ENCODE measurements at places on chromosomes 6 and 20. TPM values are rescaled to one million over a fixed set of nuclear protein-coding genes. Genes with fewer than 3 reads are reported as not detected.

GRCh38 chr6:129890164-129890563 is 29.0 kb upstream of the TMEM244 start:
- DNase-seq = no peak

GRCh38 chr20:62143957-62144825 is 622 bp downstream of the SS18L1 start:
- no peak for DNase-seq

DNA sequence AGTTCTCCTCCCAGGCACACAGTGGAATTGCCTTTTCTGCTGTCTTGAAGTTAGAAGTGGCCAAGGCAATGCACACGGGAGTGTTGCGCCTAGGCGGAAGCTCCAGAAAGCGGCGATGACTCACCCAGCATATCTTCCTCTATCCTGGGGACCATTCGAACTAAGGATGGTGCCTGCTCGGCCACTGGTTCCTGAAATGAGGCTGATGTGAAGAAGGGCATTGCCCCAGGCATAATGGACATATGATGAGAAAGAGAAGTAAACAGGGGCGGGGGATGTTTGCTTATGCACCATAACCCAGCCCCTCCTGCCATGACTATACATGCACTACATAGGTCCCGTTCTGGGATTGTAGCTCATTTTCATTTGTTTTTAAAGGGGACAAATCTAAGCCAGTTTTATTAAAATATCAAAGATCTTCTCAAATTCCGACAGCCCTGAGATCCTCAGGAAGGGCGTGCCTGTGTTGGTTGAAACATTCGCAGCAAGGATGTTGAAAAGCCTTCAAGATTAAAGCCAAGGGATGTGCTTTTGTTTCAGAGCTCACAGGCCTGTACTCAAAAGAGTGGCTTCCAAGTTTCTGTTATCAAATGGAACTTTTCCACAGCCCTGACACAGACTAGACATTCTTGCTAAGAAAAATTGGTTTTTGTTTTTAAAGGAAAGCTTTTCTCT is 218.5 kb downstream of the LY86 start:
- DNase-seq = no peak

Gene OR2H1
- total RNA-seq = not detected

DNA sequence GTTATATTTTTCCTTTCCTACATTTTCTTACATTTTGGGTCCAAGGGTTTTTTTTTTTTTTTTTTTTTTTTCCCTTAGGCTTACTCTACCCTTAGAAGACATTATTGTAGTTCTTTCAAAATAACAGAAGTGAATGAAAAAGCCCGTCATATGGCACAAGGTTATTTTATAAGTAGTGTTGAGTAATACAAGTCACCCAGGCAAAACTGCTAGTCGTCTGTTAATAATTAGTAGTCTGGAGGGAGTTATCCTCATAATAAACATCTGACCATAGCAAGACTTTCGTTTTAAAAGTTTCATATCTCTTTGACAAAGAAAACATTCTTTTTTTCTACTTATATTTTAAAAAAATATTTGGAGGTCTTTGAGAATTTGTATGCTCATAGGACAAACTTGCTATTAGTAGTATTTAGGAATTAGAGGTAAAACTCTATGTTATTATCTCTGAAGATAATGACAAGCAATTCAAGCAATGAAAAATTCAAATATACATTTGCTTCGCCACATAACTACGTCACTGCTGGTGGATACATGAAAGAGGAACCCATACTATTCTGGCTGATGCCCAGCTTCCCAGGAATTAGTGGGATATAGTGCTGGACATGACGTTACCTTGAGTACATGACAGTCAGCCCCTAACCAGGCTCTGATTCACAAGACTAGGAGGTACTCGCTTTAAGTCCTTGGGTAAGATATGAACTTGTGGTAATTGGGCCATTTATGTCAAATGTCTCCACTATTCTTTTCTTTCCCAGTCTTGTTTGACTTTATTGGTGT is 532.8 kb downstream of the GRIK2 start:
- no peak for DNase-seq

- DNase-seq = no peak
These were observed 754.0 kb upstream of the ADGRB3 start for GRCh38 chr6:67880939-67881705.
